Karpas-422 (cell line): ENCODE measurements at places on chromosomes 4 and X. TPM values are rescaled to one million over a fixed set of nuclear protein-coding genes. Genes with fewer than 3 reads are reported as not detected.

ETDA gene
- not detected in 2 replicates for total RNA-seq

PDZD4 gene
- not detected in 2 replicates for total RNA-seq

DRD5 gene
- total RNA-seq = not detected in 2 replicates

PAK3 gene
- total RNA-seq = not detected in 2 replicates

CPLX1 gene
- 0.40 and 3.1 TPM in 2 replicates for total RNA-seq

GIMD1 gene
- not detected in 2 replicates for total RNA-seq

OR13H1 gene
- not detected in 2 replicates for total RNA-seq

DKC1 gene
- total RNA-seq = 58.6 and 94.0 TPM in 2 replicates

FDCSP gene
- total RNA-seq = not detected in 2 replicates

SORCS2 gene
- not detected in 2 replicates for total RNA-seq

ART3 gene
- not detected in 2 replicates for total RNA-seq

ZNF185 gene
- total RNA-seq = 0.43 and 0.67 TPM in 2 replicates

DNA sequence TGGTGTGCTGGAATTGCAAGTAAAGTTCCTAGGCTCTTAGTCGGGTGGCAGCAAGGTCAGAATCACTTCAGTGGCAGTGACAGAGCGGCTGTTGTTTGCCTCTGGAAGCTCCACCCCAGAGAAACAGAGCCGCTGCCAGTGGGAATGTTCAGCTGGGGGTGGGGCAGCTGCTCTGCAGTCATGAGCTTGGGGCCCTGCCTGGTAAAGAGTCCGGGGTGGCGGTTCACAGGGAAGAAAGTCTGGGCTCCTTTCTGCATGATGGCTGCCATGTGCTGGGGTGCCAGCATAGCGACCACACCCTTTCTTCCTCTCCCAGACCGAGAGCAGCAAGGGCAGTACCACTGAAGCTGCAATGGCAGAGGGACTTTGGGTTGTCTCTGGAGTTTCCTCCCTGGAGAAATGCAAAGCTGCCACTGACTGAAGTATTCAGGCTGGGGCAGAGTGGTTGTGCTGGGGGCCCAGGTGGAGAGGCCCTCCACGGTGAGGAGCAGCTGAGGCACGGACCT lies 108.8 kb upstream of the CENPE start:
- no peak overlapping the region for H3K27ac ChIP-seq
- DNase-seq = no peak
- no peaks in the 10 kb centered on the region for H3K4me1 ChIP-seq
- no peak overlapping the region for H3K4me3 ChIP-seq

DNA sequence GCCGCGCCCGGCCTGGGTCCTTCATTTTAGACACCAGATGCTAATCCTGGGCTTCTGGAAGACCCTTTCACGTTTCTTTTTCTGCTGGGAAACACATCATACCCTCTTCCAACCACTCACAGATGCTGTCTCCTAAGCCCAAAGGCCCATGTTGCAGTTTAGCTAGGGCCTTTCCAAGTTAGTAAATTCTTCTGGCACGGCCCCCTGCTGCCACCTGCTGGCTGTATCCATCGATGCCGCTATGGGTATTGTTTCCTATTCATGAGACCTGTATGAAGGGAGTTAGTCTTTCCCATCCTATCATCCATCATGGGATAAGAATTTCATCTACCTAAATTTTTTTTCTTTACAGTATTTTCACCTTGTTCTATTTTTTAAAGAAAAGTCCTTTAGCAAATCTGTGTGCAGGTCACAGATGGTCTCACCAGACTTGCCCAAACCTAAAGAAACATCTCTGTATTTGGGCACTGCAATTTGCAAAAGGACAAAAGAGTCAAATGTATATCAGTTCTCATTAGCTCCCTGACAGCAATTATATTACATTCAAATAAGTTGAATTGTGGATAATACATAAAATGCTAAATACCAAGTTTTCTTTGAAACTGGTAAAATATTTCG lies 37.8 kb upstream of the SLC9A7 start:
- H3K27me3 ChIP-seq = no peaks in the 10 kb centered on the region
- no peaks in the 10 kb centered on the region for H3K36me3 ChIP-seq
- DNase-seq = peak; percentile 82
- H3K27ac ChIP-seq = no peak overlapping the region
- no peak overlapping the region for H3K4me3 ChIP-seq
- no peaks in the 10 kb centered on the region for H3K4me1 ChIP-seq

DNA sequence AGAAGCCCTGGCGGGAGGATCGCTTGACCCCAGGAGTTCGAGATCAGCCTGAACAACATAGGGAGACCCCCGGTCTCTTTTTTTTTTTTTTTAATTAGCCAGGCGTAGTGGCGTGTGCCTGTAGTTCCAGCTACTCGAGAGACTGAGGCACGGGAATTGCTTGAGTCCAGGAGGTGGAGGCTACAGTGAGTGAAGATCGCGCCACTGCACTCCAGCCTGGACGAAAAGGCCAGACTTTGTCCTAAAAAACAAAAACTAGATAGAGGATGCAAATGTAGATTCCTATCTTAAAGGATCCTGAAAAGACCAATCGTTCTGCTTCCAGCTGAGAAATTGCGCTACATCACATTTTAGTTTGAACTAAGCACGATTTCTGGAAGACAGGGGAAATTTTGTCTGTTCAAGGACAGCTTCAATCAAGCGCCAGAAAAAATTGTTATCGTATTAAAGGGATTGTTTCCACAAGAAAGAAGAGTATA lies 627 bp upstream of the HSD17B11 start:
- DNase-seq = no peak
- H3K4me3 ChIP-seq = peak overlapping the region; percentile 76
- no peak overlapping the region for H3K27ac ChIP-seq
- H3K27me3 ChIP-seq = no peaks in the 10 kb centered on the region
- no peaks in the 10 kb centered on the region for H3K36me3 ChIP-seq

DNA sequence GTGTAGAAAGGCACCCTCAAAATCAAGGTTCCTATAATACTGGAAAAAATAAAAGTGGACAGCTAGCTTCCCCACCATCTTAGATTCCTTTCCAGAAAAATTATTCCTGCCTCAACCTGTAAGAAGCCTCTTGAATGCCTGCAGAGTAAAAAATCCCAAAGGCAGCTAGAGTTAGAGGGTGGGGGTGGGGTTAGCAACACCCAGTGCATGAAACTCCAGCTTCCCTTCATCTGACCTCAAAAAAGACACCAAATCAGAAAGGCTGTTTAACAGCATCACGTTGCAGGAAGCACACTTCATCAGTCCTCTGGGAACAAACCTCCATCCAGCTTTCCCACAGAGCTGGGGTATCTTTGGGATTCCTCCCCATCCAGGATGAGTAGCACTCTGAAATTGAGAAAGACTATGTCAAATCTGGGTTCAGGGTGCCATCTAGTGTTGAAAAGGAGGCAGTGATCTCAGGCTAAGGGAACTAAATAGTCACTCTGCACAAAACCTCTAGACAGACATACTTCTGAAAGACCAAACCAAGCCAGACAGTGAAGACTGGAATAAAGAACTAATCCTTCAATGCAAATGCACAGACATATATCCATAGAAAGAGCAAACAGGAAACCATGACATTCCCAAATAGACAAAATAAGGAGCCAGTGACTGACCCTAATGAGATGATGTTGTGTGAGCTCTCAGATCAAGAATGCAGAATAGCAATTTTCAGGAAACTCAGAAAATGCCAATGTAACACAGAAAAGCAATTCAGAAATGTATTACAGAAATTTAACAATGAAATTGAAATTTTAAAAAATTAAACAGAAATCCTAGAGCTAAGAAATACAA lies 97.9 kb downstream of the ARHGEF9 start:
- 0 out of 2 replicates have a peak, but pooled peaks cover 2% of the 10 kb centered on the region for H3K36me3 ChIP-seq
- no peaks in the 10 kb centered on the region for H3K4me1 ChIP-seq
- H3K27ac ChIP-seq = no peak overlapping the region
- H3K4me3 ChIP-seq = no peak overlapping the region
- DNase-seq = peak; percentile 81
- no peaks in the 10 kb centered on the region for H3K27me3 ChIP-seq

- peaks cover 8% of the 10 kb centered on the region; the same call in 1 of the 2 replicates for H3K36me3 ChIP-seq
- H3K4me3 ChIP-seq = peak overlapping the region; percentile 74
- peak; percentile 92 for DNase-seq
- 0 out of 2 replicates have a peak overlapping the region, but pooled peaks have one; percentile 23 for H3K27ac ChIP-seq
Measured at GRCh38 chrX:132218100-132218812, 991 bp downstream of the RAP2C start.

DNA sequence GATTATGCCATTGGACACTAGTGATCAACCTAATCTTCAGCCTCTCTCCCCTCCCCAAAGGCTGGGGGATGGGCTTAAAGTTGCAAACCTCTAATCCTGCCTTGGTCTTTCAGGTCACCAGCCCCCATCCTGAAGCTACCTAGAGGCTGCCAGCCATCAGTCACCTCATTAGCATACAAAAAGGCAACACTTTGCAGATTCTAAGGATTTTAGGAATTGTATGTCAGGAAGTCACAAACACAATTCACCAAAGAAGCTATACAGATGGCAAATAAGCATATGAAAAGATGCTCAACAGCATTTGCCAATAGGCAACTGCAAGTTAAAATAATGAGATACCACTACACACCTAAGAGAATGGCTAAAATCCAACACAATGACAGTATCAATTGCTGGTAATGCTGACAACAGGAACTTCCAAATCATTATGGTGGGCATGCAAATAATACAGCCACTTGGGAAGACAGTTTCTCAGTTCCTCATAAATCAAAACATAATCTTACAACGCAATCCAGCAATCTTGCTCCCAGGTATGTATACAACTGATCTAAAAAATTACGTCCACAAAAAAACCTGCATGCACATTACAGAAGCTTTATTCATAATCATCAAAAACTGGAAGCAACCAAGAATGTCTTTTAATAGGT lies 9.0 kb upstream of the PIM2 start:
- H3K4me1 ChIP-seq = peaks cover 13% of the 10 kb centered on the region
- DNase-seq = no peak
- peaks cover 4% of the 10 kb centered on the region for H3K36me3 ChIP-seq
- H3K27me3 ChIP-seq = no peaks in the 10 kb centered on the region

- H3K36me3 ChIP-seq = no peaks in the 10 kb centered on the region
- H3K27me3 ChIP-seq = no peaks in the 10 kb centered on the region
- H3K4me1 ChIP-seq = no peaks in the 10 kb centered on the region
- no peak overlapping the region for H3K4me3 ChIP-seq
Measured at GRCh38 chr4:40856277-40856839, 106.6 kb downstream of the NSUN7 start.

GRCh38 chr4:52600275-52600674 lies 58.8 kb downstream of the USP46 start:
- no peak for DNase-seq
- no peaks in the 10 kb centered on the region for H3K4me1 ChIP-seq
- peaks cover 7% of the 10 kb centered on the region; the same call in 1 of the 2 replicates for H3K36me3 ChIP-seq

- H3K4me1 ChIP-seq = 0 out of 2 replicates have a peak, but pooled peaks cover 3% of the 10 kb centered on the region
- DNase-seq = no peak
- no peaks in the 10 kb centered on the region for H3K36me3 ChIP-seq
Measured at GRCh38 chr4:71187404-71188155, 151.2 kb upstream of the SLC4A4 start.

- H3K27me3 ChIP-seq = no peaks in the 10 kb centered on the region
- no peaks in the 10 kb centered on the region for H3K4me1 ChIP-seq
- no peak overlapping the region for H3K27ac ChIP-seq
Measured at GRCh38 chr4:173590697-173591096, 60.7 kb upstream of the HAND2 start.

DNA sequence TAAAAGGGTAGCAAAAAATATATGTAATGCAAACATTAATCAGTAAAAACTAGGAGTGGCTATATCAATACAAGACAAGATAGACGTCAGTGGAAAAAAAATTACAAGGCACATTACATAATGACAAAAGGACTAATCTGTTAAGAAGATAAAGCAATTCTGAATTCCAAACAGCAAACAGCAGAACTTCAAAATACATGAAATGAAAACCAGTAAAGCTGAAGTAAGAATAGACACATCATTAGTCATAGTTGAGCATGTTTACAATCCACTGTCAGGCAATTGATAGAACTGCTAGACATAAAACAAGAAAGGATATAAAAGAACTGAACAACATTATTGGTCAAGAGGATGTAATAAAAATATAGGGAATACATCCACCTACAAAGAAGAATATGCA lies 12.2 kb downstream of the SULT1B1 start:
- DNase-seq = no peak
- H3K27ac ChIP-seq = no peak overlapping the region
- no peak overlapping the region for H3K4me3 ChIP-seq
- H3K4me1 ChIP-seq = no peaks in the 10 kb centered on the region
- H3K36me3 ChIP-seq = no peaks in the 10 kb centered on the region

DNA sequence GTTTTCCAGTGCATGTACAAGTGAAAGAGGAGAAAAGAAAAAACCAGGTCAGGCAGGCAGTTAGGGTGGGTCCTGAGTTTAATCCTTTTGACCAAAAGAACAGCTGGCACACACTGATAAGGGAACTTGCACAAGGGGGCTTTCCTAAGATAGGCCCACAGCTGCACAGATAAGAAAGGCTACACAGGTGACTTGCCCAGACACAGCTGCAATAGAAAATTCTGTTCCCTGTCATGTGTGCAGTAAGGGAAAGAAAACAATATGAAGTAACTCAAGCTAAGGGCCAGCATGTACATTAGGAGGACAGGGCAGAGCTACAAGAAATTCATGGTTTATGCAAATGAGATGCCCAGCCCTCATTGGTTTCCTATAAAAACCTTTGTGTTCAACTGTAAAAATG lies 32.9 kb downstream of the LUZP4 start:
- no peak overlapping the region for H3K4me3 ChIP-seq
- H3K27me3 ChIP-seq = no peaks in the 10 kb centered on the region

- no peaks in the 10 kb centered on the region for H3K36me3 ChIP-seq
- no peak overlapping the region for H3K27ac ChIP-seq
- no peaks in the 10 kb centered on the region for H3K27me3 ChIP-seq
- H3K4me1 ChIP-seq = no peaks in the 10 kb centered on the region
Measured at GRCh38 chrX:85309717-85310116, 65.9 kb downstream of the ZNF711 start.

GRCh38 chr4:159506801-159507517 lies 404.1 kb downstream of the RAPGEF2 start:
- no peak for DNase-seq
- no peak overlapping the region for H3K4me3 ChIP-seq
- no peaks in the 10 kb centered on the region for H3K4me1 ChIP-seq
- H3K27me3 ChIP-seq = no peaks in the 10 kb centered on the region

GRCh38 chr4:161577579-161578301 lies 586.1 kb downstream of the FSTL5 start:
- no peaks in the 10 kb centered on the region for H3K27me3 ChIP-seq
- DNase-seq = no peak
- H3K36me3 ChIP-seq = no peaks in the 10 kb centered on the region
- no peak overlapping the region for H3K27ac ChIP-seq
- H3K4me3 ChIP-seq = no peak overlapping the region
- no peaks in the 10 kb centered on the region for H3K4me1 ChIP-seq

DNA sequence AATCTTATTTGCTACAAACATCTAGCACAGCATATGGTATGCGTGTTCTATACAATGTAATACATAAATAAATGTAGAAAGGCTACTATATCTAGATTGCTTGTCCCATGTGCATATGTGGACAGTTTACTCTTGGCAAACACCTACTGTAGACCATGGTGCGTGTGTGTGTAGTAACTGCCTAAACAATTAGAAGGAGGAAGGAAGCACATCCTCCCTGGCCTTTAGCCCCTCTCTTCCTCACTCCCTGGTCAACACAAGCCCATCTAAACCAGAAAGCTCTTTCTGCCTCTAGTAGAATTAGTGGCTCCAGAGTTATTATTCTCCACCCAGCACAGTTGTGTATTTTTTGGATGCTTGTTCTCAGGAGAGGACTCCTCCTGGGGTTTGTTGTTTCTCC lies 73.9 kb downstream of the KDR start:
- H3K4me3 ChIP-seq = no peak overlapping the region
- no peaks in the 10 kb centered on the region for H3K36me3 ChIP-seq
- no peak for DNase-seq
- no peak overlapping the region for H3K27ac ChIP-seq
